ENCODE measurements at places on chromosomes 13 and 19.

- no peak for DNase-seq
Measured at GRCh38 chr13:107018285-107018684, 450.3 kb upstream of the ARGLU1 start.

- DNase-seq, result no peak
Measured at GRCh38 chr19:3898426-3898825, 17.9 kb downstream of the ATCAY start.

DNA sequence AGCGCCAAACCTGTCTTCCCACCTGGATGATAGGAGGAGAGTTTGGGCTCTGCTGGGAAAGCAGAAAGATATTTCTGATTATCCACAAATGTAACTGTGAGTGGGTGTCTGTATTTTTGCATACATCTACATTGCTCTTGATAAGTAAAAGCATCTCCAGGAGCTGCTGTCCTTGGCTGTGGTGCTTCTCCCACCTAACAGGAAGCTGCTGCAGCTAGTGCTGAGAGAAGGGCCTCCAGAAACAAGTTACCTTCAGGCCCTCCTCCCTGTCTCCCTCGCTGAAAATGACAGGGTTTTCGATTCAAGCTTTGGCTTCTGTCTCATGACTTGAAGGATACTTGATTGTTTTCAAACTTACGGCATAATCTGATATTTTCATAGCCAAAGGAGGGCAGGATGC is 90.1 kb downstream of the FOXO1 start:
- no peak for DNase-seq

GRCh38 chr13:106063591-106064313 is 471.7 kb downstream of the EFNB2 start:
- peak; percentile 89 for DNase-seq

DNA sequence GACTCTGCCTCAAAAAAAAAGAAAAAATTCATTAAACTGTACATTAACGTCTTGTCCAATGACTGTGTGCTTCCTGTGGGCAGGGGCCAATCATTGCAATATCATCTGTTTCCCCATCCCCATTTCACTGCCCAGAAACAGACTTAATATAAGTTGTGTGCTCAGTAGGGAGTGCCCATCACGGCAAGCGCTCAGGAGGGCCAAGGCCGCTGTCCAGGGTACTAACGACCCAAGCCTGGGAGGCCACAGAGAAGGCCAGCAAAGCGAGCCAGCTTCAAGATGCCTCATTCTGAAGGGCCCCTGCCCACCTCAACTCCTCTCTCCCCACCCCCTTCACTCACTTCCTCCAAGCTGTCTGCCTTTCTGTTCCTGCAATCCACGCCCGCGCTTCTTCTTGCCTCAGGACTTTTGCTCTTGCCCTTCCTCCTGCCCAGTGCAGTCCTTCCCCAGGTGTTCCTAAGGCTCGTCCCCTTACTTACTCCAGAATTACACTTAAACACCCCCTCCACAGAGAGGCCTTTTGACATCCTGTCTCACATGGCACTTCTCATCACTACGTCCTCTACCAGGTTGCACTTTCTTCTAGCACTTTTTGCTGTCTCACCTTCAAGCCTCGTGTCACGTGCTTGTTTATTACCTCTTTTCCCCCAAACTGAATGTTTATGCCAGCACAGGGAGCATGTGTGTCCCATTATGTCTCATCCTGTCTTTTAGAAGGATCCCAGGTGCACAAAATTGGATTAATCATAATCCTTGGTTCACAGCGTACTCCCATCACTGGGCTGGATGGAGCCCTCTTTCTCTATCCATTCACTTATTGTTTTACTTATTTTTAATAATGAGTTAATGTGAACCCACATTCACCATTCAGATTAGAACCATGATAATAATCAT is 11.3 kb upstream of the POU2F2 start:
- peak; percentile 40 for DNase-seq

GRCh38 chr19:51691584-51692428 is 1.3 kb upstream of the SPACA6 start:
- no peak for DNase-seq

DNA sequence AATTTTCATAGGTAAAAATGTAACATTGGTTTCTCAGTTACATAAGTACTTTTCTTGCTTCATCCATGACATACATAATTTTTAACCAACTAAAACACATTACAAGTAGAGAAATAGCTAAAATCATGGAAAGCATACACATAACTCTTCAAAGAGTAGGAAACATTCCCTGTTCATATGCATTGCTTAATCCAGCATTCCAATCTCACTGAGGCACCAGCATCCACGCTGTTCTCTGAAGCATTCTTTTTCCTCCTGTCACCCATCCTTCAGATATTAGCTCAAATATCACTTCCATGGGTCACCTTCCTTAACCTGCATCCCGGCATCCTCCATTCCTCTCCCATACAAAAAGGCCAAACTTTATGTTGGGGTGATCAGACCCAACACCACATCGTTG is 79.1 kb downstream of the ZNF254 start:
- peak; percentile 9 for DNase-seq

DNA sequence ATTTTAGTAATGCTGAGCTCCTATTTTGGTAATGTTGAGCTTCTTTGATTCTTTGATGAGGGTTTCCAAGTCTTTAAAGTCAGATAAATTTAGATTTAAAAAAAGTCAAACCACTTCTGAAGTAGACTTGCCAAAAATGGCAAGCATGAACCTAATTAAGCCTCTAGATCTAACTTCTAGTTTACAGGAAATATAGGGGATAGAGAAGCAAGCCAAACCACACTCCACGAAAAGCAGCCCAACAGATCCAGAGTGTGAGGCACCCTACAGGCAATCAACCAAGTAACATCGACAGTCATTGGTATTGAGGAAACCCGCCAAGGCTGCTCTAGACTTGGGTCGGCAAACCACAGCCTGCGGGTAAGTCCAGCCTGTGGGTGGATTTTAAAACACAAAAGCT is 3.7 kb downstream of the GGACT start:
- DNase-seq, result no peak

- no peak for DNase-seq
Measured at GRCh38 chr19:33905937-33906577, 109.4 kb downstream of the KCTD15 start.

DNA sequence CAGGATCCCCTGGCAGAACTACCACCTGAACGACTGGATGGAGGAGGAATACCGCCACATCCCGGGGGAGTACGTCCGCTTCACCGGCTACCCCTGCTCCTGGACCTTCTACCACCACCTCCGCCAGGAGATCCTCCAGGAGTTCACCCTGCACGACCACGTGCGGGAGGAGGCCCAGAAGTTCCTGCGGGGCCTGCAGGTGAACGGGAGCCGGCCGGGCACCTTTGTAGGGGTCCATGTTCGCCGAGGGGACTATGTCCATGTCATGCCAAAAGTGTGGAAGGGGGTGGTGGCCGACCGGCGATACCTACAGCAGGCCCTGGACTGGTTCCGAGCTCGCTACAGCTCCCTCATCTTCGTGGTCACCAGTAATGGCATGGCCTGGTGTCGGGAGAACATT is 7.5 kb downstream of the FUT2 start:
- DNase-seq, result no peak

- no peak for DNase-seq
Measured at GRCh38 chr13:31427151-31428100, 227.7 kb downstream of the B3GLCT start.

- DNase-seq, result peak; percentile 82
Measured at GRCh38 chr13:114264886-114265611, 16.4 kb upstream of the UPF3A start.

DNA sequence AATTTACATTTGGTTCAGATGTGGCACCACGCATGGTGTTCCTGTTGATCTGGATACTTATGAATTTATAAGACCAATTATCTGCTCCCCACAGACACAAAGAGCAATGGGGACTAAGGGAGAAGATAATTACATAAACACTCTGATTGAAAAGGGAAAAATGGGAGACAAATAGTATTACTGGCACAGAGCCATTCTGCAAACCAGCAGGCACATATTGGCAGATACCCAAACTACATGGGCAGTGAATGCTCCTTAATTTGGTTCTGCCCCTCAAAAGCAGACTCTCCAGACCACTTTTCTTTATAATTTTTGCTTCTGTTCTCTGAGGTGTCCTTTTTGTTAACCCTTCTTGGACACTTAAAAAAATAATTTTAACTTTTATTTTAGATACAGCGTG is 1674.2 kb downstream of the PCDH9 start:
- no peak for DNase-seq
